ENCODE measurements at places on chromosomes 13 and 19.
A peak's percentile ranks its signal among the peaks of the same experiment; 100 is the strongest.

DNA sequence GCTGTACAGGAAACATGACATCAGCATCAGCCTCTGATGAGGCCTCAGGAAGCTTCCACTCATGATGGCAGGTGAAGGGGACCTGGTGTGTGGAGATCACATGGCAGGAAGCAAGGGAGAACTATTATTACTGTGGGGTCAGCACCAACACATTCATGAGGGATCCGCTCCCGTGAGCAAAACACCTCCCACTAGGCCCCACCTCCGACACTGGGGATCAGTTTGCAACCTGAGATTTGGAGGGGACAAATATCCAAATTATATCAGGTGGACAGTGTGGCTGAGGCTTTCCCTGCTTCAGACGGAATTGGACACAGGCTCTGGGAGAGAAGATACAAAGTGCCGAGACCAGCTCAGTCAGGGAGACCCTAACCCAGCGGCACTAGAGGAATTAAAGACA lies 5.7 kb upstream of the ZNF792 start:
- no peak for DNase-seq

- peak; percentile 100 for DNase-seq
Measured at GRCh38 chr19:58572818-58573657, at the start of gene MZF1. Gene MZF1 (minus strand): TSS chr19:58573335. CDS start chr19:58571389, 1,946 bp downstream.

GRCh38 chr19:11554160-11554559 lies 4.9 kb downstream of the ELOF1 start:
- DNase-seq: no peak

GRCh38 chr13:112928972-112929782 lies 39.8 kb upstream of the MCF2L start:
- no peak for DNase-seq

DNA sequence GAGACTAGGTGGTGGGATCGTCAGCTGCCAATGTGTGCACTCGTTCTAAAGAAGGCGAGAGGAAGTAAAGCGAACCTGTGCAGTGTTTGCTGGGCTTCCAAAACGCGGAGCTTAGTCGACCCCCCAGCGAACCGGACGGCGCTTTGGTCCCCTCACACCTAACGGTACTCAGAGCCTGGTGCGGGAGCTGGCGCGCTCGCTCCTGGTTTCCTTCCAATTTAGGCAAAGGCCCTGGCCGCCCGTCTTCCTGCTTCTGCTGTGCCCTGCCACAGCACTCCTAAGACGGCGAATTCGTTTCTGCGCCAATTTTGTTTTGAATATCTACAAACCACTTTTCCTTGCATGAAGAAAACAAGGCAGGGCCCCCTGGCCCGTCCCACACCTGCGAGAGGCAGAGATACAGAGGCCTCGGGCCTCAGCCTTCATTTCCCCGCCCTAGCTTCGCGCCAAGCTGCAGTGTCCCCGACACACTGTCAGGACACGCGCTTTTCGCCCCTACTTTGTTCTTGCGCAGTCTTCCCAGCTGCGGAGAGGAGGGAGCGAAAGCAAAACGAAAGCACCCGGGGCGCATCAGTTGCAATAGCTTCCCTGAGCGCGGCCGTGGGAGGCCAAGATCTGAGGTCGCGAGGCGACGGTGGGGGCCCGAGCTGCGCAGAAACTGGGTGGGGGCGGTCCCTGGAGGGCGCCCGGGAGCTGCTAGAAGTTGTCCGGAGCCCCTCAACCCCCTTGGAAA lies 111.9 kb downstream of the KCNRG start:
- DNase-seq: peak; percentile 63

DNA sequence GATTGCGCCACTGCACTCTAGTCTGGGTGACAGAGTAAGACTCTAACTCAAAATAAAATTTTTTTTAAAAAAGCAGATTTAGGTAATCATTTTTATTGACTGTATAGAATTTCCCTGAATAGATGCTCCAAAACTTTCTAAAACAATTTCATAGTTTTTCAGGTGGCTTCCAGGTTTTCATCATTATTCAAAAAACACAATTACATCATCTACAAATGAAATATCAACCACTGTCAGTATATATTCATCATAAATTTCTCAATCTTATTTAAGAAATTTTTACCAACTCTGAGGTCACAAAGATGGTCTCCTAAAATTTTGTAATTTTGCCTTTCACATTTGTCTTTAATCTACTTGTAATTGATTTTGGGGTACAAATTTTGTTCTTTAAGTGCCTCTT lies 48.1 kb downstream of the ZC3H13 start:
- no peak for DNase-seq

DNA sequence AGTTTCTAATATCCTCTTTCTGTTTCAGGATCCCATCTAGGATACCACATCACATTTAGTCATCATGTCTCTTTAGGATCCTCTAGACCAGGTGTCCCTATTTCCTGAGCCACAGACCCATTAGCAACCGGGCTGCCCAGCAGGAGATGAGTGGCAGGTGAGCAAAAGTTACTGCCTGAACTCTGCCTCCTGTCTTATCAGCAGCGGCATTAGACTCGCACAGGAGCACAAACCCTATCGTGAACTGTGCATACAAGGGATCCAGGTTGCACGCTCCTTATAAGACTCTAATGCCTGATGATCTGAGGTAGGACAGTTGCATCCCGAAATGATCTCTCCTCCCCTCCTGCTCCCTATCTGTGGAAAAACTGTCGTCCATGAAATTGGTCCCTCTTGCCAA lies 7.8 kb upstream of the CEBPG start:
- no peak for DNase-seq

DNA sequence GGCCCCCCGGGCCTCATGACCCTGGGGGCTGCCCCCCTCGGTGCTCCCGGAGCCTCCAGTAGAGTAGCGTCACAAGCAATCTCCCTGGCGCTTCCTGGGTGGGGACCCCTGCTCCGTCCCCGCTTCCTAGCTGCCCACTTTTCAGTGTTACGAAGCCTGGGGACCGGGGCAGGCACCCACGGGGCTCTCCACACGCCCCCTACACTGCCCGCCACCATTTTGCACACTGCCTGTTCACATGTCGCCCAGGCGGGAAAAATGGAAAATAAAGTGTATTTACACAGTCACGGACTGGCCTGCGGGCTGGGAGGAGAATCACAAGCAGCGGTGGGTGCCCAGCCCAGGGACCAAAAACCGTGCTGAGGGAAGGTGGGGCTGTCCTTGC lies 9.5 kb downstream of the PRR36 start:
- no peak for DNase-seq

DNA sequence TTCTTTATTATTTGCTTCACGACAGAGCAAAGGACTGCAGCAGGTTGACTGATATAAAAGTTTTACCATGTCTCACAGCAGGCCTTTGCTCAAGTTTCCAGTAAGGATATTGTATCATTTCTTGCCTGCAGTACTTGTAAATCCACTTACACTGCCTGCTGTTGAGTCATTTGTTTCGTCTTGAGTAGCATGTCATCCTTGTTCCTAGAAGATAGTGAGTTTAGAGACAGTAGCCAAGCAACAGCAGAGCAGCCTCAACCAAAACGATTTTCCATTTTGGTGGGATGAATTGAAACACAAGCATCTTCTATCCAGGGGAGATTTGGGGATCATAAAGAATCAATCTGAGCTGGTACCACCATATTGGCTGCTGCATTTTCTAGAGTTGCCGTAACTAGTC lies 24.0 kb upstream of the ALOX5AP start:
- no peak for DNase-seq

DNA sequence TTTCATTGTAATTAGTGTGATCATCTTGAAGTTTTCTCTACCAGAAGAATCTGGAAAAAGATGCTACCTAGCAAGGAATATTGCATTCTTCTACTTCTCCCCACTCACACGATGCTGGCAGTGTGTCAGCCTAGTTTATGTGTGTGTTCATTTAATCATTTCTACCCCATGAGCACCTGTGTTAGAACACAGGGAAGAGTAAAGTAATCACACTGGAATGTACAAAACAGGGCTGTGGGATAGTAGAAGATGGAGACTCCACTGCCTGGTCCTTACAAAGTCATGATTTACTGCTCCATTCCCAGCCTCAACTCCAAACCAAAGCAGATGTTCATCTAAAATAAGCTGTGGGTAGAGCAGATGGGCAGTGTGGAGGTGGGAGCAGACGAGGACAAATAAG lies 47.7 kb upstream of the RGCC start:
- DNase-seq: no peak

- DNase-seq: no peak
Measured at GRCh38 chr13:85755123-85755522, 44.1 kb downstream of the SLITRK6 start.

All from stimulated activated CD4-positive, alpha-beta T cell treated with anti-CD3 and anti-CD28 coated beads, Interleukin-4, amount 100 ng/mL, for 24 hours (primary cell).